GM12865 (cell line): ENCODE measurements at places on chromosomes 4 and X.

DNA sequence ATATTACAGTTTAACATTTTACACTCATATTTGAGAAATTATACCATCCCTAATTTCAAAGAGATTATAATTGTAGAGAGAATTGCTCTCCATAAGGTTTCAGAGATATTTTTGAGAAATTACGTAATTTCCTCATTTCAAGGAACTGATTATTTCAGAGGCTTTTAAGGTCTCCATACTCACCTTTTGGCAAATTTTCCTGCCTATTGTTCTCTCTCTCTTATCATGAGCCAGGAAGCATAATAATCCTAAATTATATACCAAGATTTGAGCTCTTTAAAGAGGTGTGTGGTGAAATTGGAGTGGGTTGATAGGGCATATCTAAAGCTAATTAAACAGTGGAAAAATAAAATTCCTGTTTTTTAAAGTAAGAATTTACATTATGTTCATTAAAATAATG, 248.9 kb upstream of the FTHL17 start:
- DNase-seq = no peak

DNA sequence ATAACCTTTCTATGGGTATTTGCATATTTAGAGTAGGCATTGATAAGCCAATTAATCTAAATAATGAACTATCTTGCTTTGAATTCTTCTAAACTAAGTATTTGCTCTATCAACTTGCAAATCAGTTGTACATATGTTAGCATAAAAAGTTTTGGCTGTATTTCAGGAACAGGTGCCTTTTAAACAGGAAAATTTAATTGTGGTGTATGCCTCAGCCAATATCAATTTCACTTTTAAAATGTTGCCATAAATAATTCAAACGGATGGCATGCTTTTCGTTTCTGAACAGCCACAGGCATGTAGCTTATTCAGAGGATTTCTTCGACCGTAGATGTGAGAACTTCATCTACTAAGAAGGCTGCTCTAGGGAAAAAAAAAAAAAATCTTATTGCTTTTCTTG, 99.9 kb downstream of the DCLK2 start:
- DNase-seq = no peak

- no peak for DNase-seq
These were observed 79.4 kb downstream of the RLIM start for GRCh38 chrX:74535086-74535407.

DNA sequence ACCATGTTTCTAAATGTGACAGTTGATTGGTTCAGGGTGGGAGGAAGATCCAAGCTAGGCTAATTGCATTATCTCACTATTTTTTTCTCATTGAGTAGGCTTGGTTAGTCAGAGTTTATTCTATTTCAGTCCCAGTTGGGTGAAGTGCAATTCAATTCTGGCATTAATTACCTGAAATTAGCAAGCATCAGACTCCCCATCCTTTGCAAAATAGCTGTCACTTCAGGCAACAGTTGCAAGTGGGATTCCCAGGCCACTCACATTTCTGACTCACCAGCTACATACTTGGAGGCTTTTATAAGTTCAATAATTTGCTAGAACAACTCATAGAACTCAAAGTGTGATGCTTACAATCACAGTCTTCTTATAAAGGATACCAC, 155.8 kb upstream of the HAND2 start:
- no peak for DNase-seq

- no peak for DNase-seq
These were observed 556.2 kb upstream of the PCDH10 start for GRCh38 chr4:132592850-132593249.

GRCh38 chr4:140157341-140157740, 3.4 kb upstream of the MAML3 start:
- DNase-seq = no peak

GRCh38 chr4:132605551-132605950, 543.5 kb upstream of the PCDH10 start:
- DNase-seq = no peak

DNA sequence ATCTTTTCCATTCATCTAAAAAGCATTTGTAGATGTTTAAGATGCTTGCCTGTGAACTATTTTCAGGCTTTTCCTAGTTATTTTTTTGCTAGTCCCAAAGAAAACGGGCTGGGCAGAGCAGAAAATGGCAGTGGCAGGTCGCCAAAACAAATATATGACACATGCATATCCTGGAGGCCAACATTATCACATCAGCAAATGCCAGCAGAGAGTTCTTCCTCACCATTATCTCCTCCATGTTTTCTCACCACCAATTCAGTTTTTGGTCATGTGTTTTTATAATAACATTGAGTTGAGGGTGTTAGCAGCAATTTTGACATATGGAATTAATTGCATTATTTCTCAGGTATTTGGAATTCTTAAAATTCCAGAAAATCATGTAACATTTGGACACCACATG, 97.9 kb upstream of the EOLA2 start:
- DNase-seq = no peak

GRCh38 chr4:75142382-75142781, 209.5 kb downstream of the PARM1 start:
- DNase-seq = no peak

GRCh38 chr4:147421456-147421855, 59.4 kb upstream of the EDNRA start:
- DNase-seq = no peak

- DNase-seq = no peak
These were observed 48.7 kb upstream of the SLC4A4 start for GRCh38 chr4:71290074-71290473.

GRCh38 chr4:158778156-158778711, 9.4 kb downstream of the FNIP2 start:
- peak; percentile 67 for DNase-seq

GRCh38 chr4:40719008-40719623, 30.6 kb upstream of the NSUN7 start:
- peak; percentile 88 for DNase-seq

- peak; percentile 24 for DNase-seq
These were observed 157.5 kb upstream of the ITM2A start for GRCh38 chrX:79524642-79525041.

GRCh38 chrX:109874548-109874947, 128.4 kb upstream of the TMEM164 start:
- DNase-seq = no peak

GRCh38 chr4:144647095-144647561, 1.2 kb downstream of the HHIP start:
- DNase-seq = no peak

- DNase-seq = no peak
These were observed 113.5 kb upstream of the HSD17B10 start for GRCh38 chrX:53547668-53548067.

DNA sequence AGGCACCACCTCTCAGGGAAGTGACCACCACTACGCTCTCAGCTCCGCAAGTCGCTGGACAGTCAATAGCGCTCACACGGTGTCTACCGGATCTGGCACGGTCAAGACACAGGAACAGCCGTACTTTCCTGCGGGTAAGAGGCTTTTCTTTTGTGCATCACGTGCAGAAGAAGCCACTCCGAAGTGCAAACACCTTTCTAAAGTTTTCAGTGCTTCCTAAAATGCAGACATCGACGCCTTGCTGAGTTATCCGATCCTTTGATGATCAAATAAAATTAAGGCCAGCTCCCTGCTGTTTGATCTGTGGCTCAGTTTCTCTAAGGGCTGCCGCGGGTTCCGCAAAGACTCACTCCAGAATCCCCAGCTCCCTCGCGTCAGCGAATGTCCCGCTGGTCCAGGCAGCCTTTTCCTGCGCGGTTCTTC, 71.8 kb downstream of the FBXO8 start:
- no peak for DNase-seq

DNA sequence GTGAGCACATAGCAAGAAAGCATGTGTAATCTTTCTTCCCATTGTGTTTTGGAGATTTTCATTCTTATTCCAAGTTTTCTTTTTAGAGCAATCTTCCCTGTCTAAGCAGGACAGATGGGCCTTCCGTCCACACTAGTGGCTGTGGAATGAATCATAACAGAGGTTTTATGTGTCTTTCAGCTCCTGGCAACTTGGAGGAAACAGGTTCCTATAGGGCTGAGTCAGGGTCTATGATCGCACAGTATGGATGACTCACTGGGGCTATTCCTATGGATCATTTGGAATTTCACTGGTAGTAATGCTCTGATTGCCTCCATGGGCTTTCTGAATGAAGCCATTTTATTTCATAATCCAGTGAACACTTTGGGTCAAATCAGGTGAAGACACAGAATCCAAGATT, 51.8 kb upstream of the CBLL2 start:
- no peak for DNase-seq

GRCh38 chr4:155025762-155026457, 182.5 kb upstream of the NPY2R start:
- peak; percentile 18 for DNase-seq

DNA sequence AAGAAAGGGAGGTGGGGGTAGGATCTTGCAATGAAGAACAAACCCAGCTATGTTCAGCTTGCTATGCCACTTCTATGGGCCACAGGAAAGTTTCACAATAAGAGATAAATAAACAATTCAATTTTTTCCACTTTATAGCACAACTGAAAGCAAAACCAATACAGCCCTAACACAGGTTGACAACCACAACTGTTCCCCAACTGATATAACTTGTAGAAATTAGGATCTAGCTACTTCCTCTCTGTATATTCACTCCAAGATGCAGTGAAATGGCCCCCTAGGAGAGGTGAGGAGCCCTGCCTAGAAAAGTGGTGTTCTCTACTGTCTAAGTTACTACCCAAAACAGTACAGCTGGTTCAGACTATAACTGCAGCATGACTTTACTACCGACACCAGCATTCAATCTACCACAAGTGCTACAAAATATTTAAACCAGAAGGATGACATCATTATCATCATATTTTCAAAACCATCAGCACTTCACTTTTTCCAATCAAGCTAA, 77.0 kb downstream of the FBXW7 start:
- DNase-seq = peak; percentile 35

- no peak for DNase-seq
These were observed 34.6 kb downstream of the HADH start for GRCh38 chr4:108024085-108024877.

DNA sequence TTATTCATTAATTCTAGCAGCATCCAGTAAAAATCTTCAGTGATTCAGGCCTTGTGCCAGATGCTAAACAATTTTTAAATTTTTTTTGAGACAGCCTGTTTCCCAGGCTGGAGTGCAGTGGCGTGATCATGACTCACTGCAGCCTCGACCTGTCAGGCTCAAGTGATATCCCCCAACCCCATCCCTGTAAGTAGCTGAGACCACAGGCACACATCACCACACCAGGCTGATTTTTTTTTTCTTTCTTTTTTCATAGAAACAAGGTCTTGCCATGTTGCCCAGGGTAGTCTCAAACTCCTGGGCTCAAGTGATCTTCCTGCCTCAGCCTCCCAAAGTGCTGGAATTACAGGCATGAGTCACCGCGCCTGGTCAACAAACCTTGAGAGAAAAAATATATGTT, 705.5 kb downstream of the ARAP2 start:
- no peak for DNase-seq

DNA sequence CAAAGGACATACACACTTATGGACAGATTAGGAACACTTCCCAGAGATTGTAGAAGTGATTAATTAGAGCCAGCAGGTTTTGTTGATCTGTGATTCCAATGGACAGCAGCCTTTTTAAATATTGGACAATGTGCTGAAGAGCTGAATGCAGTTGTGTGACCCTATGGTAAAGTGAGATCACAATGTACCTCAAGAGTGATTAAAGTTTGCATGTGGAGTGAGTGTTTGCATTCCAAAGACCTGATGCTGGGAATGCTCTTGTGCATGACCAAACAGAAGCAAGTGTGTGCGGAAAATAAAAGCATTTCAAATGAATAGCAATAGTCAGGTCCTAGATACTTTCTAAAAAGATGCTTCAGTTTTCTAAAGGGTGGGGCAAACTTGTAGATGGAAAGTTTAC, 154.1 kb downstream of the BANK1 start:
- no peak for DNase-seq

DNA sequence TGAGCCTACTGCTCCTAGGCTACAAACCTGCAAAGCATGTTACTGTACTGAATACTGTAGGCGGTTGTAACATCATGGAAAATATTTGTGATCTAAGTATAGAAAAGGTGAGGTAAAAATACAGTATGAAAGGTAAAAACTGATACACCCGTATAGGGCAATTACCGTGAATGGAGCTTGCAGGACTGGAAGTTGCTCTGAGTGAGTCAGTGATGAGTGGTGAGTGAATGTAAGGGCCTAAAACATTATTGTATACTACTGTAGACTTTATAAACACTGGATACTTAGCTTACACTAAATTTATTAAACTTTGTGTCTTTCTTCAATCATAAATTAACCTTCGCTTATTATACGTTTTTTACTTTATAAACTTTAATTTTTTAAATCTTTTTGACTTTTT, 3.7 kb downstream of the KIF4A start:
- no peak for DNase-seq

DNA sequence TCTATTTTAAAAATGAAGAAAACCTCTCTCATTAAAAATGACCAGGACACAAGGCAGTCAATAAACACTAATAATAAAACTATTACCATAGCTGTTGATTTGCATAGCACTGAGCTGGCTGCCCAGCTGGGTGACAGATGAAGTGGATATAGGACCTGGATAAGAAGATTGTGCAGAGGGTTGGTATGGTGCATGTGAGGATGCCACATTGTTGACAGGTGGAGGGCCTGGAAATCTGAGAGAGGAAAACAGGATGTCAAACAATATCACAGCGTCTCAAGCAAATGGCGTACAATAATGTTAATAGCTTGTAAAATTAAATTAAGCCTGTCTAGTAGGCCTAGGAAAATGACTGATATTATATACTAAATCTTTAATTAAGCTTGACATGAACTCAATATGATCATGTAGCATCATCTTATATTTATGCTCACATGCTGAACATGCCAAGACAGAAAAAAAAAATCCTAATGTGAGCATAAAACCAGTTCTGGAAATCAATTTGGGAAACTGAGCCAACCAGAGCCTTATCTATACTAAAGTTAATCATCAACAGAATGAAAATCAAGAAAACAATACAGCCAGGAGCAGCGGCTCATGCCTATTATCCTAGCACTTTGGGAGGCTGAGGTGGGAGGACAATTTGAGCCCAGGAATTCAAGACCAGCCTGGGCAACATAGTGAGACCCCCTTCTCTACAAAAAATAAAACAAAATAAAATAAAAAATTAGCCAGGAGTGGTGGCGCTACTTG, 18.6 kb downstream of the SEC24D start:
- no peak for DNase-seq

DNA sequence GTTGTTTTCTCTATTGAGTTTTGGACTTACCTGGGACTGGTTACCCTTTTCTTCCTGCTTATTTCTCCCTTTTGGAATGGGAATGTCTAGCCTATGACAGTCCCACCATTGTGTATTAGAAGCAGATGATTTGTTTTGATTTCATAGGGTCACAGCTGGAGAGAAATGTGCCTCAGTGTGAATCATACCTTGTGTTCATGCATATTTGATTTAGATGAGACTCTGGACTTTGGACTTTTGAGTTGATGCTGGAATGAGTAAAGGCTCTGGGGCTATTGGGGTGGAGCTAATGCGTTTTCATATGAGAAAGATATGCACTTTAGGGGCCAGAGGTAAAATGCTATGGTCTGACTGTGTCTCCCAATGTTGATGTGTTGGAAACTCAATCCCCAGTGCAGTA, 30.5 kb upstream of the TEX13C start:
- no peak for DNase-seq
